ENCODE measurements at places on chromosomes 3 and 15. TPM values are rescaled to one million over a fixed set of nuclear protein-coding genes. Genes with fewer than 3 reads are reported as not detected.

The CHRM5 gene
- total RNA-seq = not detected

The ADAMTS7 gene
- 0.15 TPM for total RNA-seq

The DNAH1 gene
- 30.1 TPM for total RNA-seq

The MFSD1 gene
- total RNA-seq = 39.5 TPM

The SH2D7 gene
- 0.07 TPM for total RNA-seq

The OR5K2 gene
- total RNA-seq = not detected

The FANCD2 gene
- total RNA-seq = 40.7 TPM

The PIGX gene
- 67.2 TPM for total RNA-seq

The UTS2B gene
- total RNA-seq = not detected

The GP9 gene
- total RNA-seq = not detected

The CORO2B gene
- total RNA-seq = not detected

The SNTN gene
- total RNA-seq = not detected

The WDR6 gene
- total RNA-seq = 148 TPM

The KBTBD8 gene
- 12.4 TPM for total RNA-seq

The LRRIQ4 gene
- total RNA-seq = not detected

The ARPP21 gene
- total RNA-seq = not detected

The FETUB gene
- total RNA-seq = not detected

The ATP13A5 gene
- total RNA-seq = not detected

The NUP210 gene
- total RNA-seq = 160 TPM

The CMSS1 gene
- 45.7 TPM for total RNA-seq

The SPATA12 gene
- total RNA-seq = not detected

The GOLGA8R gene
- 8.4 TPM for total RNA-seq

The SPRED1 gene
- 0.12 TPM for total RNA-seq

The TERC gene
- 3.1 TPM for total RNA-seq

The TIMP4 gene
- not detected for total RNA-seq

The EXD1 gene
- total RNA-seq = not detected

The CYP1A2 gene
- not detected for total RNA-seq

The GATM gene
- total RNA-seq = 1.3 TPM

The CCDC13 gene
- 0.54 TPM for total RNA-seq

The TMCO5A gene
- not detected for total RNA-seq

The COL8A1 gene
- total RNA-seq = 0.10 TPM

The ALDH1L1 gene
- not detected for total RNA-seq

The TAMM41 gene
- 27.5 TPM for total RNA-seq

The ROPN1 gene
- not detected for total RNA-seq

The BRPF1 gene
- 41.3 TPM for total RNA-seq

The KCNAB1 gene
- total RNA-seq = 0.12 TPM

The OSTN gene
- not detected for total RNA-seq

The GOLGA8H gene
- total RNA-seq = not detected

The TMEM40 gene
- total RNA-seq = not detected

The EPHB1 gene
- 8.1 TPM for total RNA-seq

The GOLGA8Q gene
- 7.2 TPM for total RNA-seq

The CCRL2 gene
- total RNA-seq = 6.8 TPM

The GXYLT2 gene
- total RNA-seq = 0.51 TPM

The GCNT3 gene
- not detected for total RNA-seq

The GATA2 gene
- total RNA-seq = 0.32 TPM

The MLH1 gene
- total RNA-seq = 40.9 TPM

The HMCES gene
- total RNA-seq = 47.3 TPM

The PRRT3 gene
- 13.4 TPM for total RNA-seq

The IMPG2 gene
- total RNA-seq = 0.54 TPM

The SKOR1 gene
- total RNA-seq = 0.22 TPM

The EPHA6 gene
- not detected for total RNA-seq

The IGSF10 gene
- total RNA-seq = not detected

The DNAH12 gene
- total RNA-seq = 0.20 TPM

The SNX1 gene
- 142 TPM for total RNA-seq

The XRN1 gene
- total RNA-seq = 110 TPM

All from T-helper 1 cell treated with Interleukin-12 subunit alpha and Interleukin-12 subunit beta and Interleukin-4 antibody, amounts not matched to agents 30 ng/mL and 1 ng/mL, for 36 hours (primary cell).